ENCODE measurements at places on chromosomes 11 and 22.
A peak's percentile ranks its signal among the peaks of the same experiment; 100 is the strongest.

DNA sequence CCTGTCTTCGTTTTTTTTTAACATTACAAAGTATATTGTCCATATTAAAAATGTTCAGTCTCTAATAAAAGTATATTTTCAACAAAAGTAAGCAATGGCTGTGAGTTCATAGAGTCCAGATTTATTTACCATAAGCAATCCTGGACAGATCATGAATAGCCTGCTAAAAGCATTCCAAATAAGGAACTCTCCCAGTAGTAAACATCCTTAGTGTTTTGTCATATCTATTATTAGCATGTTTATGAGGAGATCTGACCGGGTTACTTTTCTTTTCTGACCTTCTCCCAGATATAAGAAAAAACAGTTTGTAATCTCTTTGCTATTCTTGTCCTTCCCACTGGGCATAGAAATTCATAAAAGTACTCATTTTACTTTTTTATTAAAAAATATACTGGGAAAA lies 403.9 kb upstream of the ANO3 start:
- DNase-seq = no peak

DNA sequence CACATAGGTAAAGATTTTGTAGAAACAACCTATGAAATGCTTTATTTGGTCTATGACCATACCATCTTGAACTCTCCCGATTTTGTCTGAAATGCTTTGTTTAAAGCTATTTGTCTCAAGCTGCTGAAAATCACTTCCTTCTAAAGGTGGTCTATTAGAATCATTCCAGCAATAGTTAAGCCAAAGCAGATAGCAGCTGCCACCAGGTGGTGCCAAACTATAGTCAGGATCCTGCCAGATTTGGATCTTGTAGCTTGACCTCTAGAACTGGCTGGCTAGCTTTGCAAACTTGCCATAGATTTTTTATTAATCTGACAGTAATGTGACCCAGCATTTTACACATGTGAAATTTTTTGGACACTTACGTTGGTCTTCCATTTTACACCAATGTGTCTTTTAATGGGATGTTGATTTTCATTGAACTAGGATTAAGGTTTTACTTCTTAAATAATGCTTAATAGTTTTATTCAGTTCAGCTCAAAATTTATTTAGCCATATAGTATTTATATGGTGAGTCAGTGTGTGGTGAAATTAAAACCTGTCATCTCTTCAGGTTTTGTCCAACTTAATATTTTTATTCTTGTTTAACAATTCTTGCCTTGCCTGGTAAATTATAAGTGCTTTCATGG lies 19.7 kb downstream of the CTR9 start:
- DNase-seq = peak; percentile 36

DNA sequence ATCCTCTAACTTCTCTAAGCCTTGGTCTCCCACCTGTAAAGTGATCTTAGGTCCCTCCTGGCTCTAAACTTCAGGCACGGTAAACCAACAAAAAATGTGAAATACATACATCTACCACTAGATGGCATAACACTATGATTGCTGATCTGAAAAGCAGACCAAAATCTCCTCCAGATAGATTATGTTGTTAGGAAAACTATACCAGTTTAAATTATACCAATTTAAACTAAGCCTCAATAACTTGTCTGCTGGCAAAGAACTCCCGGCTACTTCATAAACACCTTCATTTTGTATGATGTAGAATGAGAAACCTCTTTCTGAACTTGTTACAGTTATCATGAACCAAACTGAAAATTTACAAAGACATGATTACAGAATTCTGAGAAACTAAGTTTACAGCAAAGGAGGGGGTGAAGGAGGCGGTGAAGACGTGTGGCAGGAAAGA lies 85.9 kb downstream of the SBF2 start:
- DNase-seq = peak; percentile 42

GRCh38 chr11:76207642-76208401 lies 1.5 kb upstream of the WNT11 start:
- DNase-seq = peak; percentile 86

DNA sequence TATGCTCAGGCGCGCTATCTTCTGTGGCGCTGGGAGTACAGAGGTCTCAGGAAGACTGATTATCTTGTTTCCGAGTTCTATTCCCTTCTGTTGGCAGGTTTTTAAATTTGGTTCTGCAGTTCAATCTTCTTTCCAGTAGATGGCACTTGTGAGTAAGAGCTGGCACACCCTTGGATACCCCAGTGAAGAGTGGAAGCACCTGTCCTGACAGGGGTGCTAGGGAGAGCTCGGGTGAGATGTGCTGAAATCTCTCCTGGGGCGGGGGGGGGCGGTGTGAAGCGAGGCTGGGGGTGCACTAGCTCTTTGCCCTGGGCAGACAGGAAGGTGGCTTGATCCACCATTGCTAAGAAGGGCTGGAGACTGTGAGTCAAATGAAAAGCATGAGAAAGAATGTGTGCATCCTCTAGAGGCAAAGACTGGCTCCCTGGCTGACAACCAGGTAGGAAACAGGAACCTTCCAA lies 679.9 kb upstream of the CCDC179 start:
- peak; percentile 35 for DNase-seq

DNA sequence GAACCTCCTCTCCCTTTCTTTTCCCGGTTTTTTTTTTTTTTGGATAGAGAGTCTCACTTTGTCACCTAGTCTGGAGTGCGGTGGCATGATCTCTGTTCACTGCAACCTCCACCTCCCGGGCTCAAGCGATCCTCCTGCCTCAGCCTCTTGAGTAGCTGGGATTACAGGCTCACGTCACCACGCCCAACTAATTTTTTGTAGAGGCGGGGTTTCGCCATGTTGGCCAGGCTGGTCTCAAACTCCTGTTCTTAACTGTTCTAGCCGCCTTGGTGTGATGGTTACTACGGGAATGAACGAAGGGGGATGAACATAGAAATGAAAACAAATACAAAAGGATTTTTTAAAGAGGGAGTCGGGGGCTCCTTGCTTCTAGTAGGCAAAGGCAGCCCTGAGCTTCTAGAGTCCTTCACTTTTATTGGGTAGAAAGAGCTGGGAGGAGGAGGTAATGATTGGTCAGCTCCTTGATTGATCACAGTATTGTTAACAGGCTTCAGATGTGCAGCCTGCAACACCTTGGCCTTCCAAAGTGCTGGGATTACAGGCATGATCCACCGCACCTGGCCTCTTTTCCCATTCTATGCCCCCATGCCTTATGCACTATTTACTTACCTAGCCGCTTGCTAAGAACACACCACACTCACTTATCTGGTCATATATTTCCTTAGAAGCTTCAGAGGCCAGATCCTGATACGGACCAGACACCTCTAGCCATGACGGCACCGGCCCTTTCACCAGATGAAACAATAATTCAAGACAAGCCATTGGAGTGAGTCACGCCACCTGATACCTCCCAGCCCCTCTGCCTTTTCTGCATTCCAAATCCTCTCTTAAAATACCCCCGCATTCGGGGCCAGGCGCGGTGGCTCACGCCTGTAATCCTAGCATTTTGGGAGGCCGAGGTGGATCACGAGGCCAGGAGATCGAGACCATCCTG lies 20.7 kb downstream of the SUSD2 start:
- DNase-seq = no peak

DNA sequence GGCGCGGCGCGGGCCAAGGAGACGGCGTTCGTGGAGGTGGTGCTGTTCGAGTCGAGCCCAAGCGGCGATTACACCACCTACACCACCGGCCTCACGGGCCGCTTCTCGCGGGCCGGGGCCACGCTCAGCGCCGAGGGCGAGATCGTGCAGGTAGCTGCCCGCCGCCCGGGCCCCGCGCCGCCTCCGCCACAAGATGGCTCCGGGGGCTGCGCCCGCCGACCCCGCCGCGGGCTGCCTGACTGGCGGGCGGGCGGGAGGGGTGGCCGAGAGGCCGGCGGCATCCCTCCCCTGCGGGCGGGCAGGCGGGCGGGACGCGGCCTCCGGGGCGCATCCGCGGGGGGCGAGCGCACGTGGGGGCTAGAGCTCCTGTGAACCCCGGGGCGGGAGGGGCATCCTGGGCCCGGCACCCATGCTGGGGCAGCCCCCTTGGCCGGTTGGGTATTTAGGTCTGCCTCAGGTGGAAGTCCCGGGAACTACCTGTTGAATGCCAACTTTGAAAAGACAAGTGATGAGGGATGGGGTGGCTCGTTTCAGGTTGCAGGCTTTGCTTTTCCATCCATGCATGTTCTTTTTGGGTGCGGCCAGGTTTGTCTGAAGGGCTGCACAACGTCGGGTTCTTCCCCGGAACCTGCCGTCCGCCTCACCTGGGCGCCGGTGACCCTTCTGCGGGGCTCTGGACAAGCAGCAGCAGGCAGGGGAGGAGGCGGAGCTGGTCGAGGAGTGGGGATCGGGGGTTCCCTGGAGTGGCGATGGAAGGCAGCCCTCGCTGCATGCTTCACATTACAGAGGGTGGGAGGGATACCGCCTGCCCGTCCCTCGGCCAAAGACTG lies 760 bp downstream of the ZNRF3 start:
- DNase-seq = peak; percentile 60

DNA sequence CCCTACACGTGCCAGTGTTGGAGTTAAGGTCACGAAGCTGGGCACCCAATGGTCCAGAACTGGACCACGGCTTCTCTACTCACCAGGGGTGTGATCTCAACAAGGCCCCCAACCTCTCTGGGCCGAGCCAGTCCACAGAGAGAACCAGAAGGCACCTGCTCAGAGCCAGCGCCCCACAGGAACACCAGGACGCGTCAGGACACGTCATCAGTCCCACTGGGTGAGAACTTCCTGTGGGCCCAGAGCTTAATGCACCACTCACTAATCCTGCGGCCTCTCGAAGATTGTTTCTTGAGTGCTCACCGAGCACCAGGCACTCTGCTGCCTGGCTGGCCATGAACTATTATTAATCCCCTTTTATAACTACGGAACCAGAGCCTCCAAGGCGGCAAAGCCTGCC lies 10.1 kb downstream of the PHF21B start:
- no peak for DNase-seq

- DNase-seq = no peak
Observed at GRCh38 chr22:45867118-45867905, 109.7 kb downstream of the WNT7B start.

DNA sequence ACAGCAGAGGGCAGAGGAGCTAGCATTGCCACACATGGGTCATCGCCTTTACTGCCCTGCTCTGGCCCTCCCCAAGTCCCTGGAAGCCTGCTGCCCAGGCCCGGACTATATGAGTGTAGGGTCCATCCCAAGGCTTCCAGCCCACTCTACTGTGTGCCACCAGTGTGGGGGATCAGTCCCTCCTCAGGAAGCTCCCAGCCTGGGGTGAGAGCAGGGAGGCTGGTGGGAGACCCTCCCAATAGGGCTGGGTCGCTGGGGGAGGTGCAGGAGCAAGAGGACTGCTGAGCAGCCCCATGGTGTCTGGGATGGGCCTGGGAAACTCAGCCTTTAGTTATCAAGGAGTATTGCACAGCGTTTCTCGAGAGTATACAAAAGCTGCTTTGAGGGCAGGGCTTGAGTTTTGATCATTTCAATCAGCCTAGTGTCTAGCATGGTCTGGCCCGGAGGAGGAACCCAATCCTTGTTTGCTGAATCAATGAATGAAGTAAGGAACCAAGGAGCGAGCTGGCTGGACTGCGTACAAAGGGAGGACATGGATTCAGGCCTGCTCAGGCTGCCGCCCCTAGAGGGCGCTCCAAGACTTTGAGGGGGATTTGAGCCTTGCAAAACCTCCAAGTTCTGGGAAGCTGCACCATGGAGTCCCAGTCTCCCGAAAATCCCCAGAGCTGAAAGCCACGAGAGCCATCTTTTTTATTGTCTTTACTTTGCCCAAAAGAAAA lies 89.0 kb upstream of the PARVA start:
- peak; percentile 81 for DNase-seq

DNA sequence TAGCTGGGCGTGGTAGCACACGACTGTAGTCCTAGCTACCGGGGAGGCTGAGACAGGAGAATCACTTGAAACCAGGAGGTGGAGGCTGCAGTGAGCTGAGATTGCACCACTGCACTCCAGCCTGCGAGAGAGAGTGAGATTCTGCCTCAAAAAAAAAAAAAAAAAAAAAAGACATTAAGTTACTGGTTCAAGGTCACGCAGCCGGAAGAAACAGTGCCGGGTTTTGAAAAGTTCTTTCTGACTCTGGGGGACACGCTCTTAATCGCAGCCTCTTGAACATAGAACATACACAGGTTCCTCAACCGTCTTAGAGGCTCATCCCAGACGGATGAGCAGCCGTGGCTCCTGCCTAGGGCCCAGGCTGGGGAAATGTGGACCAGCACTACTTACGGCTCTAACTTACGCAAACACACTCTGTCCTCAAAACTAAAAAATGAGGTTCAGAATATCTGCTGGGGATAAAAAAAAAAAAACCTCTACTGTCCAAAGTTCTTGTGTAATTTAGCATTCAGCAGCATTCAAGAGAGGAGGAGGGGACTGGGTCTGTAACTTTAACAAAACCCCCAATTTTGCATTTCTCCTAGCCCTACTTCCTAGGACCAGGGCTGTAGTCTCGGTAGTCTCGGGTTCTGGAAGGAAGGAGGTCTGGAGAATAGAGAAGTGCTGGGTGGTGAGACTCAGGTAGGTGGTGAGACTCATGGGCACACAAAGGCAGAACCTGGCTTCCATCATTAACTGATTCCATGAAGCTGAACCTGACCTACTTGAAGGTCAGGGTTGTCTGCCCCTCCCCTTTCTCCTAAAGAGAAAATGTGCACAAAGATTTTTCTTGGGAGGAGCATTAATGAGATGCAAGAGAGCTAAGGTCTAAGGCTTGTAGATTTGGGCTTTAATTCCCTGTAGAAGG lies 6.0 kb downstream of the SPTBN2 start:
- no peak for DNase-seq

DNA sequence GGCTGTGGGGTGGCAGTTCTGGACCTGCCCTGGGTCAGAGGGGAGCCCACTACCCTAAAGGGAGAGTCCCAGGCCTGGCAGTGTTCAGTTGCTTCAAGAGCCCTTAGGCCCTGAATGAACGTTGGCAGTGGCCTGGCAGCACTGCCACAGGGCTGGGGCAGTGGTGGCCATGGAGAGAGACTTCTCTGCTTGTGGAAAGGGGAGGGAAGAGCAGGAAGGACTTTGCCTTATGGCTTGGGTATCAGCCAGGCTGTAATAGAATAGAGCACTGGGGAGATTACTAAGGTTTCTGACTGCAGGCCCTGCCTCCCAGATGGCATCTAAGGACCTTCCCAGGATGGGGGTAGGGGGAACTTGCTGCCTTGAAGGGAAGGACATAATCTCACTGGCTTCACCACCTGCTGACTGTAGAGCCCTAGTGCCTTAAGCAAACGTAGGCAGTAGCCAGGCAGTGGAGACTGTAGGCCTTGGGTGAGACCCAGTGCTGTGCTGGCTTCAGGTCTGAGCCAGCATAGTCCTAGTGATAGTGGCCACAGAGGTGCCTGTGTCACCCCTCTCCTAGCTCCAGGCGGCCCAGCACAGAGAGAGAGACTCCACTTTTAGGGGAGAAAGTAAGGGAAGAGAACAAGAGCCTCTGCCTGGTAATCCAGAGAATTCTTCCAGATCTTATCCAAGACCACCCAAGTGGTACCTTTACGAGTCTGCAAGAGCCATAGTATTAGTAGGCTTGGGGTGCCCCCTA lies 27.6 kb downstream of the PLA2G6 start:
- DNase-seq = no peak
